Activated naive CD4-positive, alpha-beta T cell treated with anti-CD3 and anti-CD28 coated beads, Interleukin-2, amount 50 U/mL, for 16 hours (primary cell): ENCODE measurements at places on chromosomes 11 and 22.
A peak's percentile ranks its signal among the peaks of the same experiment; 100 is the strongest.

- DNase-seq, result no peak
Measured at GRCh38 chr11:18749681-18750319, 23.8 kb upstream of the IGSF22 start.

- DNase-seq, result no peak
Measured at GRCh38 chr11:76674517-76675400, 4.2 kb upstream of the LRRC32 start.

DNA sequence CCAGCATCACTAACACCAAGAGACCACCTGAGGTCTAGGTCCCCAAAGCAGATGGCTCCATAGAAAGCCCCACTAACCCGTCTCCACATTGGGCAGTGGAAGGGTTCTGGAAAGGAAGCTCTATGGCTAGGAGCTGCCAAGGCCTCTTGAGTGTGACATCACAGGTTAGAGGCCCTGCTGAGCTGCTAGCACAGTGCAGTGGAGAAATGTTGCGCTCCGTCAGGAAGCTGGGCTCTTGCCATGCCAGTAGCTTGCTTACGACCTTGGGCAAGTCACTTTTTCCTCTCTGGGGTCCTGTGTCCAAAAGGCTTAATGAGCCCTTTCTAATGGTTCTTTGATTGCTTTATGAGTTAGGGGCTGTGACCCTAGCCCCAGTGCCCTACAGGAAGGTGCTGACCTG, 10.6 kb downstream of the PIK3IP1 start:
- no peak for DNase-seq

- no peak for DNase-seq
Measured at GRCh38 chr11:45577752-45578151, 87.7 kb downstream of the CHST1 start.

DNA sequence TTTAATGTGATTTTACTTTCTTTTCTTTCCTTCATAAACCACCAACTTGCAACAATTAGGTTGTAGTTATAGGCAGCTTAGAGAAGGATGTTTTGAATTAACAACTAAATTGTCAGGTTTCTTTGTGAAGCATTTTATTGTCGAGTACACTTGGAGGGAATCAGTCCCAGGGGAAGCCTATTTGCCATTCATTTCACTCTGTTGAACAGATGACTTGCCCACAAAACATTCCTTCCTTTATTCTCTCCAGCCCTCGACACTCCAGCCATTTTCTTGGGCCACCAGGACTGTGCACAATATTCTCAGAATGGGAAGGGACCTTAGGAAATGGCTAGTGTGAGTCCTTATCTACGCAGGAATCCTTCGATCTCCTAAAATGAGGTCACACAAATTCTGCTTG, 620.6 kb downstream of the SOX6 start:
- DNase-seq, result no peak

- no peak for DNase-seq
Measured at GRCh38 chr11:124446916-124447315, 1.4 kb upstream of the OR8B8 start.

DNA sequence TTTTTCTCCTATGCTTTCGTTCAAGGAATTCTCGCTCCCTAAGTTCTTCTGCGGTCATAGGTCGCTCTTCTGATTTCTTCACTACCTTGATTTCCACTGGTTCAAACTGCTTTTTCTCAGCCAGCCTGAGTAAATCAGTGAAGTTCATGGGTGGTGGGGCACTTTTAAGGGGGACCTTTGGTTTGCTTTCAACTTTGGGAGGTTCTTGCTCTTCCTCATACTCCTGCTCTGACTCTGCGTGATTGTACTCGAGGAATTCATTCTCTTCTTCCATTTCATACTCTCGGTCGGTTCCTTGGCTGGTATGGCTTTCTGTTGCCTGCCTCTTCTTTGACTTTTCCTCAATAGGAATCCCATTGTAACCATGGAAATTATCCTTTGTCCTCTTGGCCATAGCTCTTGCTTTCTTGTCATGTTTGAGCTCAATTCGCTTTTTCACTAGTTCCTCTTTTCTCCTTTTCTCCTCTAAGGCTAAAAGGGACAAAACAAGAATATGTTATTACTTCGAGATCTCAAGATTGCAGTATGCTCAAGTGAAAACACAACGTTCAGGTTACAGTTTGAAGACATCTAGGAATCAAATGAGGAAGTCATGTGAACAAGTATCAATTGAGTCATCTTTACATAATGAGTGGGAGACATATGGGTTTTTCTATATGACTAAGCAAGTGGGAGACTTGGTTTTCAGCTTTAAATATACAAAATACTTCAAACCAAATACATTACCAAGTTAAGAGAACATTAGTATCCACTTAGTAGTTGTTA, 16.2 kb downstream of the MISFA start:
- DNase-seq, result no peak

DNA sequence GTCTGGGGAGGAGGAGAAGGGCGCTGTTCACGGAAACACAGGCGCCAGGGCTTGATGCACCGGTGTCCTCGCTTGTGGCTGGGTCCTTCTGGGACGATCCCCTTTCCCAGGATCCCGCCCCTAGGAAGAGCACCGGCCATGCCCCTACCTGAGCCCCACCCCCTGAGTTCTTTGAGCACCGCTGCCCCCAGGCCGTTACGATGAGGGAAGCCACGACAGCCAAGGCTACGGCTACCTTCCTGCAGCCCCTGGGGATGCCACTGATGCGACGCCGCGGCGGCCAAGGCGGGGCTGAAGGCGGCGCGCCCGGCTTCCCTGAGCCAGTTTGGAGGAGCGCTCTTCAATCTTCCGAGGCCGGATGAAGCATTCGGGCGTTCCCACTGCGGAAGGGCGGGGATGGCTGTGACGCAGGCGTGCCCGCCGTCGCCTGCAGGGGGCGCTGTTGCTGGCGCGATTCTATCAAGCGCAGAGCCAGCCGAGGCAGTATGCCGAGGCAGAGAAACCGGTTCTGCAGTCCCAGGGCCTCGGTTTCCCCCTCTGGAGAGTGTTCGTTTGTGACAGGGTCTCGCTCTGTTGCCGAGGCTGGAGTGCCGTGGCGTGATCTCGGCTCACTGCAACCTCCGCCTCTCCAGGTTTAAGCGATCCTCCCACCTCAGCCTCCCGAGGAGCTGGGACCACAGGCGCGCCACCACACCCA, 9.7 kb upstream of the NEFH start:
- DNase-seq, result peak; percentile 75

GRCh38 chr11:12811861-12812260, 137.6 kb downstream of the TEAD1 start:
- DNase-seq, result no peak

DNA sequence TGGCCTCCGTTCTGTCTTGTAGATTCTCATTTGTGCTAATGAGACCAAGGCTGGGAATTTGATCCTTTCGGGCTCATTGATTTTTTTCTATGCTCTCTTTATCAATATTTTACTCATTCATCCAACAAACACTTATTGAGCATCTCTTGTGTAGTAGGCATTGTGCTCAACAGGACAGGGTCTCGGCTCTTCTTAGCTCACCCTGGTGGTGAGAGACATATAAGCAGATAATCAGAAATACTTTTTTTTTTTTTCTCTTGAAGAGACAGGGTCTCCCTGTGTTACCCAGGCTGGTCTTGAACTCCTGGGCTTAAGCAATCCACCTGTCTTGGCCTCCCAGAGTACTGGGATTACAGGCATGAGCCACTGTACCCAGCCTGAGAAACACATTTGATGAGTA, 48.0 kb upstream of the SLC5A1 start:
- DNase-seq, result no peak

DNA sequence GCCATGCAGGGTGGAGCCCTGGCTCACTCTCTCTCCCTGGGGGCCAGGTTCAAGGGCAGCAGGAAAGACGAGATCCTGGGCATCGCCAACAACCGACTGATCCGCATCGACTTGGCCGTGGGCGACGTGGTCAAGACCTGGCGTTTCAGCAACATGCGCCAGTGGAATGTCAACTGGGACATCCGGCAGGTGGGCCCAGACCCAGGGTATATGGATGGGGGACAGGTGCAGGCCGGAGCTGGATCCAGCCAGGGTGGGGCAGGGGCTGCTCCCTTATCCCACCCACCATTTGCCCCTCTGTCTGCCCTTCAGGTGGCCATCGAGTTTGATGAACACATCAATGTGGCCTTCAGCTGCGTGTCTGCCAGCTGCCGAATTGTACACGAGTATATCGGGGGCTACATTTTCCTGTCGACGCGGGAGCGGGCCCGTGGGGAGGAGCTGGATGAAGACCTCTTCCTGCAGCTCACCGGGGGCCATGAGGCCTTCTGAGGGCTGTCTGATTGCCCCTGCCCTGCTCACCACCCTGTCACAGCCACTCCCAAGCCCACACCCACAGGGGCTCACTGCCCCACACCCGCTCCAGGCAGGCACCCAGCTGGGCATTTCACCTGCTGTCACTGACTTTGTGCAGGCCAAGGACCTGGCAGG, 2.9 kb downstream of the TRPT1 start:
- DNase-seq, result no peak

- DNase-seq, result no peak
Measured at GRCh38 chr11:128868841-128869671, 2.0 kb upstream of the KCNJ1 start.

- DNase-seq, result no peak
Measured at GRCh38 chr11:109885006-109885405, 208.2 kb upstream of the ZC3H12C start.

GRCh38 chr22:37354670-37355069, 72.4 kb downstream of the CYTH4 start:
- no peak for DNase-seq

DNA sequence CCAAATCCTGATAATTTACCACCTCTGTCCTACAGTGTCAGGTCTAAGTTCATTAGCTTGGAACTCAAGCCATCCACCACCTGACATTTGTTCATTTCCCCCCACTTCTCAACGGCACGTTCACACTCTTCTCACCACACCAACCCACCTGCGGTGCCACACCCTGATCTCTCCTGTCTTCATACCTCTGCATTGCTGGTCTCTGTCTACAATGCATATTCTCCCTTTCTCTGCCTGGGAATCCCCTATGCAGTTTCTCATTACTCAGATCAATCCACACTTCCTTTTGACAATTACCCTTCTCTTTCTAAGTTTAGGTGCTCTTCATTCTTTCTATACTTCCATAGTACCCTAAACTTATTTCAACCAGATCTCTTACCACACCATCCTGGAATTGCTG, 20.4 kb upstream of the EMSY start:
- DNase-seq, result no peak

DNA sequence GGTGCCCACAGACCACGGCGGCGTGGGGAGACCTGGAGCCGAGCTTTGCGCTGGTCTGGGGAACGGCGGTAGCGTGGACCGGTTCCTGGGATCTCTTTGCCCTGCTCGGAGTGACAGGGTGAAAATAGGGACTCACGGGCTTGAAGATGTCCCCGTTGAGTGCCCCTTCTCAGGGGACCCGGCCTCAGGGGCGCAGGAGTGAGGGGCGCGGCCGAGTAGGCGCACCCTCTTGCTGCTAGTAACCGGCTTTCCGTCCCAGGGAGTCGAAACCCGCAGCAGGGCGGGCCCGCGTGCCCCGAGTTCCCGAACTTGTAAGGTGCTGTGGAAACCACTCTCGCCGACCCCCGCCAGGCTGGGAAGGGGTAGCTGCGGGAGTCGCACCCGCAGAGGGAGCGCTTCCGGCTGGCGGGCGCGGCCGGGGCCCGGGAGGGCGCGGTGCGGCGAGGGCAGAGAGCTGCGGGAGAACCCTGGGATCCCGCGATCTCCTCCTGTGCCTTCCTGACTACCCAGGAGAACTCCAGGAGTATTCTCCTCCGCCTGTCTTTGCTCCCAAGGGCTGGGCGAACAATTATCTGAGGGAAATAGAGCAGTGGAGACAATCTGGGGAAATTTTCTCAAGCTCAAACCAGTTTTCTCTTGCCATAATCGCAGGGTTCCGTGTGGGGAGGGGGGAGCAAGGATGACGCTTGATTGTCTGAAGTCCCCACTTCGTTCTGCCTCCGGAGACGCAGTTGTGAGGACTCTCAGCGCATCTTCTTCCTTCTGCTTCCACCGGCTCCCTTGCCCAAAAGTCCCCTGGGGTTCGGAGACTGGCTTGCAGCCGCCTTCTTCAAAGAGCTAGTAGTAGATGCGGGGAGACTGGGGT, 666 bp downstream of the NELL1 start:
- no peak for DNase-seq

DNA sequence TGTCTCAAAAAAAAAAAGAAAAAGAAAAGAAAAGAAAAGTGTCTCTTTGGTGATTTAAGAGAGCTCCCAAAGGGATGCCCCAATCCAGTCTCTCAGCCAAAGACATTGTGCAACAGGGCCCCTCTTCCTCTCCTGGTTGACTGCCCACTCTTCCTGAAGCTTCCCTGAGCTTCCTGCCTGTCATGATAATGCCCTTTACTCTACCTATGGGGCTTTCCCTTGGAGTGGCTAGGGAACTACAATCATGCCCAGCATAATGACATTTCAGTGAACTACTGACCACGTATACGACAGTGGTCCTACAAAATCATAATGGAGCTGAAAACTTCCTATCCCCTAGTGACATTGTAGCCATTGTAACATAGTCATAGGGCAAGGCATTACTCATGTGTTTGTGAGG, 118.0 kb downstream of the RASSF10 start:
- DNase-seq, result no peak

DNA sequence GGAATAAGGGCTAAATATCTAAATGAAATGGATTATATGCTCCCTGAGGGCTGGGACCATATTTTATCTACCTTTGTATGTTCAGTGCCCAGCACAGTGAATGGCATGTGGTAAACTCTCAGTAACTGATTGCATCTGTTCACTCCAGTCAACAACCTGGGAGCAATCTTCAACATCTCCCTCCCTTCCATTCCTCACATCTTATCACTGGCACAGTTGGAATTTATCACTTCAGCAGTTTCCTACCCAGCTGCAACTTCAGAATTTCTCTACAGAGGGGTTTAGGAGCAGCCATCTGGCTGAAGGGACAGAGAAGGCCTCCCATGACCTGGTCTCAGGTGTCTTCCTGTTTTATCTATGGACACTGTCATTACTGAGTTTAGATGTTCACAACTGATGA, 9.8 kb upstream of the SIK2 start:
- no peak for DNase-seq

DNA sequence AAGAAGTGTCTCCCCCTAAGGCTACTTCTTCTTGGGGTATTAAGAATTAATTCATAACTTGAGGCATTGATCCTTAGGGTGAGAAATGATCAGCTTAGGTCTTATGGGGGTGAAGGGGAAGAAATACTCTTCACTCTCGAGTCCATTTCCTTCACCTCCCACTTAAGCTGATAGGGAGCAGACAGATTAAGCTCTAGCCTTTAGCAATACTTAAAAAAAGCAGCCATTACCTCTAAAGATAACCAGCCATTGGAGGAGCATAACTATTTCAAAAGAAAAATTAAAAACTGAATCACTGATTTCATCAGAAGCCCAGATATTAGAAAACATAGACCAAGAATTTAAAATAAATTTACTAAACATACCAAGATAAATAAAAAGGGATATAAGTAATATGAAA, 60.5 kb downstream of the ENTHD1 start:
- no peak for DNase-seq

- DNase-seq, result no peak
Measured at GRCh38 chr11:17544181-17544622, at the start of gene USH1C. Gene USH1C (minus strand): TSS chr11:17544416. CDS start chr11:17544307, 109 bp downstream.

GRCh38 chr11:11137339-11137738, 215.7 kb downstream of the CSNK2A3 start:
- DNase-seq, result no peak

- no peak for DNase-seq
Measured at GRCh38 chr11:76462317-76462716, 17.5 kb downstream of the EMSY start.

GRCh38 chr11:43758927-43759326, 78.4 kb downstream of the HSD17B12 start:
- no peak for DNase-seq

- DNase-seq, result no peak
Measured at GRCh38 chr22:25566898-25567235, 2.4 kb downstream of the GRK3 start.
